Smooth muscle cell of the umbilical artery (primary cell): ENCODE measurements at places on chromosomes 4 and X. TPM values are rescaled to one million over a fixed set of nuclear protein-coding genes. Genes with fewer than 3 reads are reported as not detected.

Gene PDE6B
- 0.32 and 1.2 TPM in 2 replicates for total RNA-seq

Gene XAGE2
- total RNA-seq, result not detected in 2 replicates

Gene ARSJ
- total RNA-seq, result 23.5 and 37.6 TPM in 2 replicates

Gene TCEAL5
- total RNA-seq, result not detected in 2 replicates

Gene CPZ
- total RNA-seq, result 11.2 and 30.3 TPM in 2 replicates

Gene NAT8L
- total RNA-seq, result 0.14 and 0.30 TPM in 2 replicates
